ENCODE measurements at places on chromosomes 7 and 10. TPM values are rescaled to one million over a fixed set of nuclear protein-coding genes. Genes with fewer than 3 reads are reported as not detected.
A peak's percentile ranks its signal among the peaks of the same experiment; 100 is the strongest.

DNA sequence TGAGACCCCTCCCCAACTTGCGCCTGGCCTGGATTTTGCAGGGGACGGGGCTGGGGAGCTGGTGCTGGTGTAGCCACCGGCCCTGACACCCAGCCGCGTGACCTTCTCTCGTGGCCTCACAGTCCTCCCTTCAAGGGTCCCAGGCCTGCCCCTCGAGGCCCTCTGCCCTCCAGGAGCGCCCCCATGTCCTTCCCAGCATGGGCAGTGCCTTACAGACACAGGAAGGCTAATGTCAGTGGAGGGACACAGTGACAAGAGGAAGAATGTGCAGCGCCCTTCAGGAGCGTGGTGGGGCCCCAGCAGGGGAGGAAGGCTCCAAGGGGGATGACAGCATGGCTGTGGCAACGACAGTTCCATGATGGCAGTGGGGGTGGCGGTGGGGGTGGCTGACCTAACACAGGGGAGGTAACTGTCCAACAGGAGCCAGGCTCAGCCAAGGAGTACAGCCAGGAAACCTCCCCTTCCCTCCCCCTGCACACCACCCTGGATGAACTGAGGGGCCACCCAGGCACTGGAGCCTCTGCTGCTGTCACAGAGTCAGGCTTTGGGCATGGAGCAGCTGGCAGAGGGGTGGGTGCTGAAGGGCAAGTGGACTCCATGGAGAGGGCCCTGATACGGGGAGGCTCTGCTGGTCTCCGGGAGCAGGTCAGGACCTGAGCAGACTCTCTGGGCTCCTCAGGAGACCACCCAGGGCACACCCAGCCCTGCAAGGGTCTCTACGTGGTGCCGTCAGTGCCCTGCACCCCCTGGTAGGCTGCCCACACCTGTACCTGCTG lies 76.0 kb upstream of the RET start:
- no peak overlapping the region for H3K4me3 ChIP-seq
- no peak overlapping the region for H3K27ac ChIP-seq
- DNase-seq, result no peak
- H3K36me3 ChIP-seq, result no peaks in the 10 kb centered on the region
- H3K4me1 ChIP-seq, result no peaks in the 10 kb centered on the region

GRCh38 chr7:5429253-5429856 lies 5.7 kb upstream of the TNRC18 start:
- peaks cover 34% of the 10 kb centered on the region for H3K4me1 ChIP-seq
- peak overlapping the region; percentile 88 for H3K4me3 ChIP-seq
- DNase-seq, result no peak
- H3K27ac ChIP-seq, result peak overlapping the region; percentile 100
- no peaks in the 10 kb centered on the region for H3K27me3 ChIP-seq
- H3K36me3 ChIP-seq, result no peaks in the 10 kb centered on the region

DNA sequence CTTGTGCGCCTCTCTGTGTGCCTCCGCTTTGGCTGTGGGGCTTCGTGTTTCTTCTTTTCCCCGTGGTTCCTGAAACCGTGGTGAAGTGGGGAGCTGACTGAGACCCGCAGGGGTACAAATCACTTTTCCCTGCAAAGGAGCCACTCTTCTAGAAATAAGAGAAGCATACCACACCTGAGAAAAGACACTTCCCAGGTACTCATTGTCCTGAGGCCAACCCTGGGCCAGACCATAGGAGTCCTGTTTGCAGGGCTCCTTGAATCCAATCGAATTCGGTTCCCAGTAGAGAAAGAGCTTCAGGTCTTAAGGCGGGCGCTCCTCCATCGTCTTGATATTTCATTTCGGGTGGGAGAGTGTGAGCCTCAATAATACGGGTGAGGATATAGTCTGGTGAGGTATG lies 32.4 kb upstream of the ZNF273 start:
- DNase-seq, result no peak
- H3K36me3 ChIP-seq, result no peaks in the 10 kb centered on the region
- no peaks in the 10 kb centered on the region for H3K4me1 ChIP-seq

FKBP9 gene
- total RNA-seq, result 113 TPM

Measured in vagina (tissue), 2 donors.